ENCODE measurements at places on chromosomes 11 and 22.
A peak's percentile ranks its signal among the peaks of the same experiment; 100 is the strongest.

GRCh38 chr11:94800414-94800813 lies 32.3 kb downstream of the AMOTL1 start:
- DNase-seq, result no peak

DNA sequence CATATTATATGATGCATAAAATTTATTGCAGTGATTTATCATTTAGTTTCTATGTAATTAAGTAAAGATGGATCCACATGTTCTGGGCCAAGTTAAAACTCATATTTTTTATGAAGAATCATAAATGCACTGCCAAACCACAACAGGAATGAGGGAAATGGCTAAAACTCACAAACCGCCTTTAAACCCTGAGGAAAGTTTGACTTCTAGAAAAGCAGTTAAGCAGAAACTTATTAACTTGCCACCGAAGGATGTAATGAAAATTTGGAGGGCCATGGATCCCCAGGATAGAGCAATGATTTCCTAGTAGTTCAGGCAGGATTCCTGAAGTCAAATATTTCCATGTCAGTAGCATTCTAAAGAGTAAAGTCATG lies 218.3 kb upstream of the CTSC start:
- DNase-seq, result no peak

GRCh38 chr11:26073646-26074045 lies 258.3 kb upstream of the ANO3 start:
- DNase-seq, result no peak

DNA sequence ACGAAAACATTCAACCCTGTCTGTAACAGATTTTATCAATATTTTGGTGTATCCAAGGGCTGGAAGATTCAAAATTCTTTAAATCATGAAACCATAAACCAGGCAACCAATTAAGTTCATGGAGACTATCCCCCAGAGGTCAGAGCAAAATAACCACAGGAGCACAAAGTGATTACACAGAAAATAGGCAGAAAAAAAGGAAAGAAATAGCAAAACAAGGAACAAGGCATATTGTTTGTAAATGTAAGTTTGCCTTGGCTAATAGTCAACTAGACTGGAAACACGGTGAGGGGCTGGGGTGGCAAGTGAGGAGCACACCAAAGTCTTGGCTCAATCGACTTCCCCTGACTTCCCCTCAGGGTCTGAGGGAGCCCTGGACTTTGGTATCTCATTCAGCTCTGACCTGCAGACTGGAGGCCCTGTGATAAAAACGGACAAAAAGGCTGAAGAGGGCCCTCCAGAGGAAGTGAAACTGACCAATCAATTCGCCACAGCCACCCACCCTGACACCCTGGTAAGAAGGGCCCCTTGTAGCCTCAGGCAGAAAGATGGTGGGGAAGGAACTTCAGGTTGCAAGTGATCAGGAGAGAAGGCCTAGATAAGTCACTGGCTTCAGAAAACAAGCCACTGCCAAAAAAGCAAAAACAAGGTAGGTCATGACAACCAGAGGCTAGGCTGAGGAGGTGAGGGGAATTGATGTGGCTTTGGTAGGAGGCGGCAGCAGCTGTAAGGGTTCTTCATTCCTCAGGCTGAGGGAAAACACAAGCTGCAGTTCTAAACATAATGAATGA lies 1.8 kb downstream of the SIK3 start:
- peak; percentile 75 for DNase-seq

GRCh38 chr11:109071712-109072524 lies 350.1 kb upstream of the C11orf87 start:
- DNase-seq, result no peak

GRCh38 chr11:75383246-75383645 lies 16.1 kb upstream of the RPS3 start:
- no peak for DNase-seq

DNA sequence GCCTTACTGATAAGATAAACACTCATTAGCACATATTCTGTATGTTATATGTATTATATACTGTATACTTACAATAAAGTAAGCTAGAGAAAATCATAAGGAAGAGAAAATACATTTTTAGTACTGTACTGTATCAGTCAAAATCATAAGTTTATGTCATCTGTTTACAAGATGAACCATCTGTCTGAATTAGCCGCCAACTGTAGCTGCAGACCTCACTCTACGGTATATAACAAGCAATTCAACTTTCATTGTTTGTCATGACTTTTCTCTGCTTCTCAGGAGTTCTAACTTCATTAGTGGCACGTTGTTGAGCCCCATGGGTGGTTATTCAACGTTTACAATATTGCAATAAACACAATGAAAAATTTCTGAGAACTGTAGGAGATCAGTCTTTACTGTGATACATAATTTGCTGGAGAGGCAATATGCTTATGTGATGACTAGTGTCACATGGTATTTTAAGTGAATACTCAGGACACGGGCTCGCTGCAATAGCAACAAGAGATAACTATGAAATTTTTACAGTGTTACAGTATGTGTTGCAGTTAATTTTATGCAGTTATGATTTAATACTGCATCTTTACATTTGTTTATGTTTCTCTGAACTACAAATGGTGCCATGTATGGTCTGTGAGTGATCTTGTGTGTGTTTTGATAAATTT lies 132.2 kb upstream of the CTSC start:
- no peak for DNase-seq

- no peak for DNase-seq
Measured at GRCh38 chr11:105705786-105706530, 96.1 kb downstream of the GRIA4 start.

DNA sequence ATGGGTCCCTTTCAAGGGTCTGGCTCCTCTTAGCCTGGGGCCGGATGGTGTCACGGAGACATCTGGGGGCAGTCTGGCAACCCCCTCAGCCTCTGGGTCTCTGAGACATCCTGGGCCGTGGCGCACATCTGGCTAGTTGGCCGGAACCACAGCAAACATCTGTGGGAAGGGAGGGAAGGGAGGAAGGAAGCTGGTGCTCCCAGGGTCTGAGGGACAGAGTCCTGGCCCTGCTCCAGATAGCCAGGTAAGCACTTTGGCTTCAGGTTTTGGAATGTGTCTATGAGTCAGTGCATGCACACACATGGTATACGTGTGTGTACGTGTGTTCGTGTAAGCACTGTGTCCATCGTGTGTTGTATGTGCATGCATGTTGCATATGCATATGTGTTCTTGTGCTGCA lies 225.1 kb downstream of the MN1 start:
- DNase-seq, result no peak

- no peak for DNase-seq
Measured at GRCh38 chr11:43504316-43504950, 145.7 kb downstream of the TTC17 start.

DNA sequence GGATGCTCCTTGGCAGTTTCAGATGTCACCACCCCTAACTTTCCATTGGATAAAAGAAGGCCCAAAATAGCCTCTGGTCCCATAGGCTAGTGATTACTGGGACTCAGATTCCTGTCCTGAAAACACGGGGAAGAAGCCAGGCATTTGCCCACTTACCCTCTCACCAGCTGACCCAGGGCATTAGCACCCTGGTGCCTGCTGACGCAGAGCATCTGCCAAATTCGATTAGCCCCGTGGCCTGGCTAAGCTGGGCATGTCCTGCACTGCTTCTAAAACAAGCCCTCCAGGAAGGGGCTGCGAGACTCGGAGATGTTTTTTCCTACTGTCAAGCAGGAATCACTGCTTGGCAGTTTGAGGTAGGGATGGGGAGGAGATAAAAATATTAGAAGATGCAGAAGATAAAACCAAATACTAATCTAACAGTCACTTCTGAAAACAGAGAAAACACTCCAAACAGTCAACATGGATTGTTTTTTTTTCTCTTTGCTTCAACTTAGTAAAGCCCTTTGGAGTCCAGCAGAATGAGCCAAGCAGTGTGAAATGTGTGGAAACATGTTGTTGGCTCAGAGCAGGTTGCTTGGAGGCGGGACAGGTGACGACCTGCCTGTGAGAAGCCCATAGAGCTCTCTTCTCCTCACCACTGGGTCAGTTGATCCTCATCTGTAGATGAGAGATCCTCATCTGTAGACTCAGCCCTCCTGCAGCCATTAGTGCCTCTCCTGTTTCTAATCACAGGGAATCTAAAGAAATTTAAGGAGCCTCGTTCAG lies 54.0 kb downstream of the BDNF start:
- no peak for DNase-seq

- no peak for DNase-seq
Measured at GRCh38 chr11:106086850-106087249, 9.4 kb downstream of the AASDHPPT start.

- no peak for DNase-seq
Measured at GRCh38 chr22:20945578-20945934, 21.5 kb upstream of the AIFM3 start.

GRCh38 chr11:131841028-131841427 lies 470.6 kb downstream of the NTM start:
- no peak for DNase-seq

DNA sequence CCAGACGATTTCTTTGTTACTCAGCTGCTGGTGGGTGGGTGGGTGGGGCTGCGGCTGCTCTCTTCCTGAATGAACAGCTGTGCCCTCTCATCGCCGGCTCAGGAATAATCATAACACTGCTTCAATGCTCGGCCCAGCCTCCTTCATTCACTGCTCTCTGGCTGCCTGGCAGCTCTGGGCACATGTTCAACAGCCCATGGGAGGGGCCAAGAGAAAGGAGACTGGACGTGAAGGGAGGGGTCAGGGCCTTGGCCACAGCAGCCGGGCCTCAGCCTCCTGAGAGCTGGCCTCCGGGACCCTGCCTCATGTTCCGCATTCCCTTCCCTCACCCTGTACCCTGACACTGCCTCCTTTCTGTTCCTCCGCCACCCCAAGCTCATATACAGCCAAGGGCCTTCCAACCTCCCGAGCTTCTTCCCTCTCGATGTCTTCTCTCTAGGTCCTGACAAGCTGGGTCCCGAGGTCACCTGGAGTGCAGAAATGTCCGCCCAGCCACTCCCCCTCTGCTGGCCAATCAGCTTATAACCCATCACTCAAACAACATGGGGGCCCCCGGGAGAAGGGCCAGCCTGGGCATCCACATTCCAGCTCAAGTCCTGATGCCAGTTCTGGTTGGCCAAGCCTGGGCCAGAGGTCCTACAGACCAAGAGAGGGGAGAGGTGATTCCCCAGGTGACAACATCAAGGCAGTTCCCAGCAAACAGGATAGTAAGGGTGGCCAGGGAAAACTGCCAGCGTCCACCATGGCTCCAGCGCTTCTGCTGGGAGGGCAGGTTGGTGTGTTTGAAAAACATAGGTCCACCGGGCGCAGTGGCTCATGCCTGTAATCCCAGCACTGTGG lies 3.2 kb upstream of the CSDC2 start:
- DNase-seq, result no peak

DNA sequence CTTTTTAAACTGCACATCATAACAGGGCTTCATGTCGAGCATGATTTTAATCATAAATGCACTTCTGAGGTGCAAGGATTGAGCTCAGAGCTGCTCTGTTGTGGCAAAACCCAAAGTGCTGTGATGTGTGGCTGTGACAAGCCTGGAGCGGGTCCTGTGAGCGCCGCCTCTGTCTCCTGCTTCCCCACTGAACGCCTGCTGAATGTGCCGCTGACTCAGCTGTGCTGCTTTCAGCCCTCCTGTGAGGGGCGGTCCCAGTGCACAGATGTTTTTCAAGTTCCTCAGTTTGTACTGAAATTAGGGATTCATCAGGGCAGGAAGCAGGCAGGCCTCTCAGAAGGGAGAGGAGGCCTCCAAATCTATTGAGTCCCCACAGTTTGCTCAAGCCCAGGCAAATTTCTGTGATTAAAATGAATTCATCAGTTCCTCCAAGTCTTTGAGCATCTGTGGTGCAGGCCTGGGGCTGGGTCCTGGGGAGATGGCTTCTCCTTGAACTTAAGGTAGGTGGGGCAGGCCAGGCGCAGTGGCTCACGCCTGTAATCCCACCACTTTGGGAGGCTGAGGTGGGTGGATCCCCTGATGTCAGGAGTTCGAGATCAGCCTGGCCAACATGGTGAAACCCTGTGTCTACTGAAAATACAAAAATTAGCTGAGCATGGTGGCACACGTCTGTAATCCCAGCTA lies 3.0 kb upstream of the GTSE1 start:
- DNase-seq, result no peak
